Hypothalamus (tissue), 51 donors: ENCODE measurements at places on chromosomes 3 and 15.

- no peak for DNase-seq
Observed at GRCh38 chr3:193883551-193883950, 252.4 kb upstream of the HES1 start.

GRCh38 chr3:131735116-131735515 is 232.3 kb upstream of the MRPL3 start:
- no peak for DNase-seq

- no peak for DNase-seq
Observed at GRCh38 chr3:126377211-126377610, 17.5 kb upstream of the CFAP100 start.

DNA sequence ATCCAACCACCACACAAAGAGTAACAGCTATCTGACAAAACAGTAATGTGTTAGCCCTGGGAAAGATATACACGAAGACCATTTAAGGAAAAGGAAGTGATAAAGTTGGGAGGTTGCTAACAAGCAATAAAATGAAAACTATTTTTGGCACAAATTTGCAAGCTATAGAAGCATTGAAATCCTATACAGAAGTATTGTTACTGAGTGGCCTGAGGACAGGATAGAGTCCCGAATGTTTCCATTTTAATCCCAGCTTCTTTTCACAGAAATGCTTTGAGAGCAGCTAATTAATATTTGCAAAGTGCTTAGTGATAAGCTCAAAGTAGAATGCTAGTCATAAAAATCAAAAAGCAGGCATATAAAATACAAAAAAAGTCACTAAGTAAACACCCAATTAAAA is 51.5 kb downstream of the RAD18 start:
- no peak for DNase-seq

DNA sequence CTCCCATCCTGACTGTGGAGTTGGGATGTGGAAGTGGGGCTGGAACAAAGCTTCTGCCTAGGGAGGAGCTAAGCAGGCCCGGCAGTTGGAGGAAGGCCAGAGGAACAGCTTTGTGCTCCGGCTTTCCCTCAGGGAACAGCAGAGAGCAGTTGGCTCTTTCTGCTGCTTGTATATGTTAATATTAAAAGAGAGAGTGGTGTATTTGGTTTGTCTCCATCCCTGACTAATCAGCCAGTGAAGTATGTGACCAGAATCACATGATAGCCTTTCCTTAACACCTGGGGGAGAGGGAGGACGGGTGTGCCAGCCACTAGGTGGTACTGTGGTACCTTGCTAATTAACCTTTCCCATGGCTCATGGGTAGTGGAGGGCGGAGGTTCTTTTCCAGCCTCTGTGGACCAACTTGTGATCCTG is 10.0 kb downstream of the EIF2B5 start:
- DNase-seq = no peak

GRCh38 chr15:58443308-58443707 is 11.5 kb downstream of the LIPC start:
- no peak for DNase-seq

- no peak for DNase-seq
Observed at GRCh38 chr15:64816452-64816851, 9.0 kb downstream of the PIF1 start.

- DNase-seq = no peak
Observed at GRCh38 chr15:30939161-30939560, 35.4 kb downstream of the FAN1 start.

DNA sequence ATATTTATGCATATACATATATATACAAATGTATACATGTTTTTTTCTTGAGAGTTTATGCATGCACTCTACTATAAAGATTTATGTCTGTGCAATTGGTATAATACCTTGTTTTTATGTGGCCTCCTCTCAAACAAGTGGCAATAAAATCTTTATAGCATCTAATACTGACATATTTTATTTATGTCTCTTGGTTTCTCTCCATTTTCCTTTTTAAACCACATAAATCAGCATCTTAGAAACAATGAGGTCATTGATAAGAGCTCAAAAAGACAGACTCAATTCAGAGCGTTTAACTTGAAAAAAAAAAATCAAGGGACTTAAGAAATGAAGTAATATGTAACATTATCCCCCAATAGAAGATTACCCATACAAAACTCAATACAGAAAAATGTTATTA is 1442.2 kb upstream of the ALCAM start:
- DNase-seq = no peak

DNA sequence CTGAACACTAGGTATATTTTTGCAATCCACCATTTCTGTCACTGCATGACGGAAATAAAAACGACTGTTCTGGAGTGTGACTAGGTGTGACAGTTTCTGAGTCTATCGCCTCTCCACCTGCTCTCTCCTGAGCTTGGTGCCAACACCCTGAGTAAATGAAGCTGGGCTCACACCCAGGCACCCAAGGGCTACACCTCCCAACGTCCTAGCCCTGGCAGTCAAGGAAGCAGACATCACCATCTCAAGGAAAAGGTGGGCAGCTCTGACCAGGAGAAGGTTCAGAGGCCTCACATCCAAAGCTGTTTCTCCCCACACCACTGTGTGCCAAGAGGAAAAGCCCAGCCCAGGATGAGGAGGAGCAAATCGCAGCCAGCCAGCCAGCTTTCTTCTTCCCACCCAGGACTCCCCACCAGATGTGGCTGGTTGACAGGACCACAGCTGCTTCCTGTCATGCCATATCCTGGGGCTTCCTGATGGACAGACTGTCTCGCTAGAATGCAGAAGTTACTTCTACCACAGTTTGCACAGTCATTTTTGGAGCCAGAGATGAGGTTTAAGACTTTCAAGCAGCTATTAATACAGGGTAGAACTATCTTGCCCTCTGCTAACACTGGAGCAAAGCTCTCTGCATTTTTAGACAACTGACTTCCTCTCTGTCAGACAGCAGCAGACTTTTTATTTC is 3.3 kb downstream of the SCAMP2 start:
- DNase-seq = peak; percentile 37

GRCh38 chr3:120355486-120355885 is 6.3 kb upstream of the LRRC58 start:
- no peak for DNase-seq

DNA sequence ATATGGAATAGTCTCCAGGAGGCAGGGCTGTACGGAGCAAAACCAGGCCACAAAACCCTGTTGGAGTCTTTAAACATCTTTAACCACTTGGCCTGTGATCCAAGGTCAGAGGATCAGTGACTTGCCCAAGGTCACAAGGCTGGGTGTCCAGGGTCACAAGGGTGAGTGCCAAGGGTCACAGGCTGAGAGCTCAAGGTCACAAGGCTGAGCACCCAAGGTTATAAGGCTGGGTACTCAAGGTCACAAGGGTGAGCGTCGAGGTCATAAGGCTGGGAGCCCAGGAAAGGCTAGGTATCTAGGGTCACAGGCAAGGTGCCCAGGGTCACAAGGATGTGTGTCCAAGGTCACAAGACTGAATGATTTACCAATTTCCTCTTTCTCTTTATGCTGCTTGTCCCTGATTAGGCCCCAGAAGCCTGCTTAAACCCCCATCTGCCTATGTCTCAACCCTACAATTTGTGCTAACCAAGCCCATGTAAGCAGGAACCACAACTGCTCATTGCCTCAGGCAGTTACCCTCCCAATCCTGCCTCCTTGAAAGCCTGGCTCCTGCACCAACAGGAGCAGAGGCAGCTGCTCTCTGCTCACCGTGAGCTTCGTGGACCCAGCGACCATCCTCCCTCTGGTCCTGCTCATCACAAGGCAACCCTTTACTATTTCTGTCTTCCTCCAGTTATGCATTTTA is 51.5 kb downstream of the MGLL start:
- no peak for DNase-seq

- DNase-seq = no peak
Observed at GRCh38 chr3:141828890-141829289, 47.6 kb upstream of the ATP1B3 start.

DNA sequence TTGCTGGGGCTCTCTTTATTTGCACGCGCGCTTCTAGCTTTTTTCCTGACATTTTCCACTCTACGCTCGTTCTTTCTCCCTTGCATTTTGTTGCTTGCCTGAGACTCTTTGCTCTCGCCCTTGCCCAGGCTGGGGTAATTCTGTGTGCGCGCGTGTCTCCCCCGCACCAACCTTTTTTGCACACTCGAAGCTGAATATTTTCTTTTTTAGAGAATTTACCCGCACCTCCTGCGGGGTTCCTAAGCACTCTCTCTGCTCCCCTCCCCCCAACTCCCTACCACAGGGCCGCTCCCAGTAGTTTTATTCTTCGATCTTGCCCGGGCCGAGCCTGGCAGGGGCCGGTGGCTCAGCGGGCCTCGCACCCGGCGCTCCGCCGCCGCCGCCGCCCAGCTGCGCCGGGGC is 732 bp downstream of the FAM43A start:
- no peak for DNase-seq

GRCh38 chr3:63159764-63160163 is 118.3 kb upstream of the SYNPR start:
- no peak for DNase-seq

DNA sequence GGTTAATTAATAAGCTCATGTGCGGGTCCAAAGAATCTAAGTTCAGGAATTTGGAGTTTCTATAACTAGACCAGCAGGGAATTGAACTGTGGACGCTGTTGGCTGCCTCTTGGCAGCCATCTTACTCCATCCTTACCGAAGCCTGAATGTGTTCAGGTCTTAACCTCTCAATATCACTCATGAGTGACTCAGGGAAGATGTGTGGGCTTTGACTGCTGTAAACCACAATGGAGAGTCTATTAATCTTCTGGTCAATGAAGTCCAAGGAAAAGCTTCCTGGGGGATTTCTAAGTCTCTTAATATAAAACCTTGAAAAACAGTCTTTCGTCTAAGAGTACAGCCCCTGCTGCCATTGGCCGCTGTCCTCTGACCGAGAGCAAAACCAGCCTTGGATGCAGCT is 46.7 kb upstream of the OXTR start:
- no peak for DNase-seq

DNA sequence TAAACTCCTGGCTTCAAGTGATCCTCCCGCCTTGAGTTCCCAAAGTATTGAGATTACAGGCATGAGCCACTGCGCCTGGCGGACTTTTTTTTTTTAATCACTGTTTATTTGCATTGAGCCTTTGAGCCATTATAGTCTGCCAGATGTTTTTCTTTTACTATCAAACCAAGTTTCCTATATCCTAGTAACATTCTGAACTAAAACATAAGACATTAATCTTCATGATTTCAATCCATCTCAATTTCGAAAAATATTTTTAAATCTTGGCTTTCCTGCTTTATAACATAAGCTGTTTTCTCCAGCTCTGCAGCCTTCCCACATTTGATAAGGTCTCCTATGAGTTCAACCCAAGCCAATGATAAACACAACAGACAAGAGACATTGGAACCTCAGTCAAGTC is 75.4 kb downstream of the UMPS start:
- no peak for DNase-seq

- DNase-seq = no peak
Observed at GRCh38 chr3:56836276-56837163, 34.8 kb upstream of the ARHGEF3 start.

- no peak for DNase-seq
Observed at GRCh38 chr3:148227534-148227933, 470.2 kb upstream of the AGTR1 start.

DNA sequence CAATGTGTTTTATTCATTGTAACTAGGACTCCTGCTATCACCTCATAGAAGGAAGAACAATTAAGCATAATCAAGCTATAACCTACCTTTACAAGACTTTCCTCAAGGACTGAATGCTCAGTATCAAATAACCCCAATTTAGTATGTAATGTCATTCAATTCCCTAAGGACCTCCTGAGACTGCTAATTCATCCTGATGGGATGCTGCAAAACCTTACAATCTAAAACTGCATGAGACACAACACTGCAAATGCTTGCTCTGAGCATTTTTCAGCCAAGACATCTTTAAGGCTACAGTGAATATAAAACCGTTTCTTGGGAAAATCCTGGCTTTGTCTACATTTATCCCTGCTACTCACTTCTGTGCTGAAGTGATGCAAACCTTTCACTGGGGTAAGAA is 69.9 kb downstream of the RYK start:
- DNase-seq = no peak

GRCh38 chr3:16132190-16132589 is 42.3 kb upstream of the GALNT15 start:
- no peak for DNase-seq
